ENCODE measurements at places on chromosomes 2 and 18.
A peak's percentile ranks its signal among the peaks of the same experiment; 100 is the strongest.

- H3K27me3 ChIP-seq = no peaks in the 10 kb centered on the region
- no peak overlapping the region for H3K4me3 ChIP-seq
- H3K4me1 ChIP-seq = no peaks in the 10 kb centered on the region
- DNase-seq = no peak
- H3K36me3 ChIP-seq = no peaks in the 10 kb centered on the region
- no peak overlapping the region for H3K27ac ChIP-seq
Measured at GRCh38 chr2:61705625-61706024, 148.2 kb downstream of the FAM161A start.

- H3K27ac ChIP-seq = no peak overlapping the region
- peaks cover 30% of the 10 kb centered on the region for H3K36me3 ChIP-seq
- DNase-seq = no peak
- H3K4me3 ChIP-seq = no peak overlapping the region
Measured at GRCh38 chr2:208320686-208321085, 54.6 kb downstream of the PIKFYVE start.

DNA sequence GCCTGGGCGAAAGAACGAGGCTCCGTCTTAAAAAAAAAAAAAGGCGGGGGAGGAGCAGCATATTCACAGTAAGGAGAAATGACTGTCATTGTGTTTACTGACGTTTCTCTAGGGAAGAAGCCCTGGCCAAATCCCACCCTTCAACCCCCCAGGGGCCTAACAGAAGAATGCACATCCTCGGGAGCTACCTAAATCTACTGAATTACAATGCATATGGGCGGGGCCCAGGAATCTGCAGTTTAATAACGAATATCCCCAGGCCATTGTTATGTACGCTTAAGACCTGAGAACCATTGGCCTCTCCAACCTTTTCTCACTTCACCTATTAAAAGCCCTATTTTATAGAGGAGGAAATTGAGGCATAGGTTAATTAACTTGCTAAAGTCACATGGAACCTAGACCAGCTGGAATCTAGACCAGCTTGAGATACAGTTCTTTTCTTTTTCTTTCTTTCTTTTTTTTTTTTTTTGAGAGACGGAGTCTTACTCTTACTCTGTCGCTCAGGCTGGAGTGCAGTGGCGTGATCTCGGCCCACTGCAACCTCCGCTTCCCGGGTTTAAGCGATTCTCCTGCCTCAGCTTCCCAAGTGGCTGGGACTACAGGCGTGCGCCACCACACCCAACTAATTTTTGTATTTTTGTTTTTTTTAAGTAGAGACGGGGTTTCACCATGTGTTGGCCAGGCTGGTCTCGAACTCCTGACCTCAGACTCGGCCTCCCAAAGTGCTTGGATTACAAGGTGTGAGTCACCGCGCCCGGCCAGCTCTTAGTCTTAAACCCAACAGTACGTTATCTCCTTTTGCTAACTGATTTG, 708 bp upstream of the RIF1 start:
- H3K27ac ChIP-seq = peak overlapping the region; percentile 92
- H3K27me3 ChIP-seq = no peaks in the 10 kb centered on the region
- H3K4me1 ChIP-seq = peaks cover 3% of the 10 kb centered on the region
- peak overlapping the region; percentile 98 for H3K4me3 ChIP-seq

- no peaks in the 10 kb centered on the region for H3K36me3 ChIP-seq
- no peak for DNase-seq
- no peaks in the 10 kb centered on the region for H3K27me3 ChIP-seq
- no peak overlapping the region for H3K27ac ChIP-seq
- no peaks in the 10 kb centered on the region for H3K4me1 ChIP-seq
- H3K4me3 ChIP-seq = no peak overlapping the region
Measured at GRCh38 chr2:209696836-209697711, 74.6 kb upstream of the UNC80 start.

All from effector memory CD4-positive, alpha-beta T cell (primary cell).